T-helper 1 cell (primary cell): ENCODE measurements at places on chromosomes 13 and 19.

DNA sequence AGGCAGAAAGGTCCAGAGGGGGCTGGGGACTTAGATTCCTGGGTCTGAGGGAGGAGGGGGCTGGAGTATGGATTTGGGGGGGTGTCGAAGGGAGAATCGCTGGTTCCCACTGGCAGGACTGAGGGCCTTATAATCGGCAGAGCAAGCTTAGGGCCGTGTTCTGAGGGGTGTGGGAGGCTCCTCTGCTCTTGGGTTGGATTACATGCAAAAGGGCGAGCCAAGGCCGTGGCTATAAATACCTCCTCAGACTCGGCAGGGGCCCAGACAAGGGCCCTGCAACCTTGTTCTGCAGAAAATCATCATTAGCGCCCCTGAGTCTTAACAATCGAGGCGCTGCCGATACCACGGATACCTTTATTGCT lies 707 bp upstream of the MAMSTR start:
- DNase-seq: no peak

DNA sequence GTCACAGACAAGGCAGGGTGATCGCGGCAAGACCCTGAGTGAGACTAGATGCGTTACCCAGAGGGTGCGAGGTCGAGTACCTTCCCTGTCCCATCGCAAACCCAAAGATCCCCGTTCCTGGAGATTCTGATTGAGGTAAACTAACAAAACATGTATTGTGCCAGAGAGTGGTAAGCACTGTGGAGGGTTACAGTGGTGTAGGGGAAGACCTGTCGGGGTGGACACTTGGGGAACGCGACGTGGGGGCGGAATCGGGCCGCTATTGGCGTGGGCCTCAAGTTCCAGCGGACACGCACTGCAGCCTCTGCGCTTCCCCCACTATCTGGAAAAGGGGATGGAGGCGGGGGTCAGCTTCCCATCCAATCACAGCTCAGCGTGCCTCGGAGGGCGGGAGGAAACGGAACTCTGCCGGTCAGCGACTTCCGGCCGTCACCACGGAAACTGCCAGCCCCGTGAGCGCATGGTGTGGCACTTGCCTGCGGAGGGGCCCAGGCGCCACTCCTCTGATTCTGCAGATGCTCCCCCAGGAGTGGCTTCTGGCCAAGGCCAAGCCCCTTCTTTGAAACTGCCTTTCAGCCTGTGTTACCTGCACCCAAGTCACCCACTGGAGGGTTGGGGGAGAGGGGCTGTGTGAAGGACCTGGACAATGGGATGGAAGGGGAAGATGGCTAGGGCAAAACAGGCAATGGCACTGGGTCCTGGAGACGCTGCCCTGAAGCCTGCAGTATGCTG lies 1.0 kb upstream of the UBE2M start:
- DNase-seq: no peak

DNA sequence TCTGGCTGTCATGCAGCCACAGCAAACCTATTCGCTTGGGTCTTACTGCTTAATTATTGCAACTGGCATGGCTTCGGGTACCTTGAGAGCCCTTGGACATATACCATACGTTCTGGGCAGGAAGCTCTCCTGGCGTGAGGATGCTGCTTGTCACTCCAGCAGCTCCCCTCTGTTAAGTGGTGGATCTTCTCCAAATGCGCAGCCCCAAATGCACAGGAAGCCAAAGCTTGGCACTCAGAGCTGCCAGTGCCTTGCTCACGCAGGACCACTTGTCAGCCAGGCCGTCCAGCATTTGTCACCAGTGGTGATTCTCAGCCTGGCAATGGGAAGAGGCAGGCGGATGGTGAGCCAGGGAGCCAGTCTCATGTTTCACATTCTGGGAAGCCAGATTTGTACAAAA lies 158.6 kb downstream of the KATNAL1 start:
- no peak for DNase-seq

GRCh38 chr19:52196256-52196967 lies 6.6 kb downstream of the PPP2R1A start:
- DNase-seq: no peak

DNA sequence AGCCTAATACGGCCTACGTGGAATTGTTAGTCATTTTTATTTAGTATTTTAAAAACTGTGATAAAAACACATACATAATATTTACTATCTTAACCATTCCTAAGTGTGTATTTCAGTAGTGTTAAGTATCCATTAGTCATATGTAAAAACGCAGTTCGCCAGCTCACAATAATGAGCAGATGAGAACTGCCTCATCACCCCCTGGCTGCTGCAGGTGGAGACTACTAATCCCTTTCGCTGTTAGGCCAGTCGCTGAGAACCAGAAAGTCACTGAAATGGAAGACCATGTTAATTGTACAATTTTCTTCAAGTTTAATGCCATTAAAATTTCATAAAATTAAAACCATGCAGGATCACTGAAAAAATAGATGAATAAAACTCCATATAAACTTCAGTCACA lies 1.6 kb downstream of the ESD start:
- DNase-seq: no peak

GRCh38 chr19:3668331-3669081 lies 31.8 kb downstream of the PIP5K1C start:
- DNase-seq: no peak

DNA sequence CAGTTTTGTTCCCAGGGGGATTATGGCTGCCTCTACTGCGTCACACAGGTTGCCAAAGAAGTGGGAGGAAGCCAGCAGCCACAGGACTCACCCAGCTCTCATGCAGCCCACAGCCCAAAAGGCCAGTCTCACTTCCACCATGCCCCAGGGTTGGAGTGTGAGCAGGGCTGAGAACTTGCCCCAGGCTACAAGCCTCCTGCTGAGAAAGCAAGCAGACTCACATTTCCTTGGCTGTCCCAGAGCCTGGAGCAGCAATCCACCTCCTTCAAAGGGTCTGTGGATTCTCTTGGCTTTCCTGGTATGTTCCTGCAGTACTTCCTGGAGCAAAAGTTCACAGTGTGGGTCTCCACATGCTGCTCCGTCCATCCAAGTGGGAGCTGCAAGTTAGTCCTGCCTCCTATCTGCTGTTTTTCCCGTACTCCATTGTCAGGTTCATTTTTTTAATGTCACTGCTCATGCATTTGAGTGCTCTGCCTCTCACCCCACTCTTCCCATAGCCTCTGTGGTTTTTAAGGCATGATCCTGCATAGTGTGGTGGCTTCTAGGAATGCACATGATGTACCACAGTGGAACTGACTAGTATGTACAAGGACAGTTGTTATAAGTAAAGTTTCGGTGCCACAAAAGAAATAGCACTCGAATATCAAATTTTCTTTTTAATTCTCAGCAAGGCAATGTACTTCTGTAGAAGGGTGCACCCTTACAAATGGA lies 56.2 kb upstream of the ARHGEF7 start:
- no peak for DNase-seq

DNA sequence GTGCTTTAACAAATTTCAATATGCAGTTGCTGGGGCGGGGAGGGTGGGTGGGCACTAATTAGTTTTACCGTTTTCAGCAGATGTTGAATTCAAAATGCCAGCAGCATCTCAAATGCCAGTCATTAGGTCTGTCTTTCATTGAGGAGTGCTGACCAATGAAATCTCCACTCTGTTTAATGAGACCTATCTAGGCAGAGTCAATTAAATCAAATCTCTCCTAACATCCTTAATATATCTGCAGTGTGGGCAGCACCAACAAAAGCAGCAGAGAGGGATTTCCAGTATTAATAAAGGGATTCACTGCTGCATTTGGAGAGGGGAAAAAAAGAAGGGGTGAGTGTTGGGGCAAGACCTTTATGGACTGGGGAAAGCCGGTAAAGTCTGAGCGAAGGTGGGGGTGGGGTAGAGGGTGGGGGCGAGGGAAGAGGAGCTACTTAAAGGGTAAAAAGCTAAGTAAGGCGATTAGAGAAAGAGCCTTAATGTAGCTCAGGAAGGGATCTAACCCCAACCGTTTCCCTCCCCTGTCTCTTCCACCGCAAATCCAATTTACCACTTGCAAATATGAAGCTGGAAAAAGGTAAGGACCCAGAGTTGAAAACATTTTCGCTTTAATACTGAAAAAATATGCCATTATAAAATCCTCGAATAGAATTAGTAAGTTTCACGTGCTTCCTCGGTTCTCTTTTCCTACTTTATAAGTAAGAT lies 4.5 kb downstream of the SLITRK1 start:
- DNase-seq: no peak

DNA sequence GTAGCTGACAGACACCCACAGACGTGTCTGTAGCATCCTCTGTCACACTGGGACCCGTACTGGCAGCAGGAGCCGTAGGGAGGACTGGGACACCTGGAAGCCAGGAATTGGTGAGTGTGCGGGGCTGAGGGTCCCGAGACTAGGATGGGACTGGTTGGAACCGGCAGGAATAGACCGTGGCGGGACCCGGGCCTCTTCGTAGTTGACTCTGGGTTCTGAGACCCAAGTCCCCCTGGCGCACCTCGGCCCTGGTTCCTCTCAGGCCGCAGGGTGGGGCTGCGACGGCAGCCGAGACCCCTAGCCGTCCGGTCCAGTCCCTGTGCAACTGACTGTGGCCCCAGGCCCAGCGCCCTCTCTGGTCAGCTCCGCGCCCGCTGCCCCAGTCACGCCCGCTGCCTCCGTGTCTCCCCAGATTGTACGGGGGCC lies 64.7 kb downstream of the ZNF823 start:
- DNase-seq: no peak

- DNase-seq: no peak
Measured at GRCh38 chr13:26861941-26862340, 101.4 kb upstream of the GPR12 start.

DNA sequence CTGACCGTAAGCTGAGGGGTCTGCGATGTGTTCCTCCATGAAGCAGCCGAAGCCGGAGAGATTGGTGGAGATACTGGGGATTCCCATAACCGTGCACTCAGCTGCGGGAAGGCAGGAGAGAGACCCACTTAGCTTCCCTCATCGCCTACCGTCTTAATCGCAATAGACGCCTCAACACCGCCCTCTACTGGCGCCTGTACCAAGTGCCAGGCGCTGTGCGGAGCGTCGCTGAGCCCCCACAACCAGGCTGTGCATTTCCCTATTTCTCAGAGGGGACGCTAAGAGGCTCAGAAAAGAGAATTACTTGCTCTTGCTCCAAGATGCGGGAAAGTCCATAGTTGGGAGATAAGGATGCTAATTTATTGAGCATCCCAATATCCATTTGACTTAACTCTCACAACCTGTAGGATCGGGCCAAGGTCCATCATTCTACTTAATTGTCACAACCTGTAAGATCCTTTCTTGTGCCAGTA lies 5.8 kb downstream of the FTL start:
- peak; percentile 73 for DNase-seq

DNA sequence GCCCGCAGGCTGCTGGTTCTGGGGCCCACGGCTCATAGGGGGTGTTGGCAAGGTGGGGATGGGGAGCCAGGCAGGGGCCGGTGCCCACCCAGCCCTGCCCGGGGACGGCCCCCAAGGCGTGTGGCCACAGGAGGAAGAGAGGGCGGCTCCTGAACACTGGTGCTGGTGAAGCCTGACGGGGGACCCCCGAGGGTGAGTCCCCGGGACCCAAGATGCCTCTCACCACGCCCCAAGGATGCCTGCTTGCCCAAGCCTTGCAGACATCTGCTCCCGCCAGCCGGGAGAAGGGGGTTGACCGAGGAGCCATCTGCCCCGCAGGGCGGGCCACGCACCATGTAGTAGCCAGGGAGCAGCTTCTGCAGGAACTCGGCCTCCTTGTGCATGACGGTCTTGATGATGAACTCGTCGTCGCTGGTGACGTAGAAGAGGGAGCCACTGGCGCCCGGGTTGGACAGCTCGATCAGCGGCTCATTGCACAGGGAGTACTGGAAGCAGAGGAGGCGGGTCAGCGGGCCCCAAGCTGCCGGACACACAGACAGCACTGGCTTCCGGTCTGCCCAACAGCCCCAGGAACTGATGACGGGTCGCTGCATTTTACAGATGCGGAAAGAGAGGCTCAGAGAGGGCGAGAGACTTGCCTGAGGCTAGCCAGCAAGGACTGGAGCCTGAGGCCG lies 29.6 kb upstream of the CACTIN start:
- DNase-seq: no peak

DNA sequence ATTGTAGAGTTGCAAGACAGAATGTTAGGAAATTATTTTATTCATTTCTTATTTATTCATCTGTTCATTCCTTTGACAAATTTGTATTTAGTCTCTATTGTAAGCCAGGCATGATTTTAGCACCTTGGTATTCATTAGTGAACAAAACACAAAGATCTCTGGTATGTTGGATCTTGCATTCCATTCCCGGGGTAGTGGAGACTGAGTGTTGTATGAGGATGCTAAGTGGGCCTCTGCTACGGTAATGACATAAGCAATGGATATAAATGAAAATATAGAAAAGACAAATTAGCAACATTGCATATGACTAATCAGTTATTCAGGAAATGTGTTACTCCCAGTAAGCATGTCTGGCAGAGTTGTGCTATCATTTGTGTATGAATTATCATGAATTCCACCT lies 449.3 kb downstream of the PCDH17 start:
- no peak for DNase-seq

DNA sequence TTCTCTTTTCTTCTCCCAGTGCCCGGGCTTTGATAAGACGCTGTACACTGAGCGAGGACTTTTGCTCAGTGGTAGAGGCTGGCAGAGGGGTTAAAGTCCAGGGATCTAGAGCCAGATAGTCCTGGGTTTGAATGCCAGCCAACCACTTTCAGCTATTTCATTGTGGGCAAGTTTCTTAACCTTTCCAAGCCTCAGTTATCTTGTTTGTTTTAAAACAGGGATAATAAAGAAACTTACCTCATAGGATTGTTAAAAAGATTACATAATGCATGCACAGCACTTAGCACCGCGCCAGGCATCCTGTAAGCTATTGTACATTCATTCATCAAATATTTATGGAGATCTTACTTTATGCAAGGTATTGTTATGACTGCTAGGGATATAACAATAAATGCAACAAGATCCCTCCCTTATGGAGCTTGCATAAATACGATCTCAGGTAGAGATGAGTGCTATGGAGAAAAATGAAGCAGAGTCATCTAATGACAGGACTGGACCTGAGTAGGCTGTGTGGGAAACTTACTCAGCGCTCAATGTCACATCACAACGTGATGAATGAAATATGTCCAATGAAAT lies 70.8 kb downstream of the LNX2 start:
- no peak for DNase-seq

DNA sequence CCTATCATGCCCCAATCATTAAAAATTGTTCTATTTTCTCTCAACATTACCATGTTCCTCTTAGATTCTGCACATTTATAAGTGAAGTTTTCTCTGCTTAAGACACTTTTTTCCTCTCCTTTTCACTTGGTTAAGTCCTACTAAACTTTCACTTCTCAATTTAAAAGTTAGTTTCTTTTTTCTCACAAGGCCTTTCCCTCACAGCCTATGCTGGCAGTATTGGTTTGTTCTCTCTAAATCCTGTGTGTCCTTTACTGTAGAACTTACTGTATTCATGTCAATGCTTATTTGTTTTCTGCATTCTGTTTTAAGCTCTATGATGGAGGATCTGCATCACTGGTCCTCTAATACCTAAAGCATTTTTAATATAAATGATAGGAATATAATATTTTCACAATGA lies 2816.6 kb downstream of the PCDH9 start:
- no peak for DNase-seq

DNA sequence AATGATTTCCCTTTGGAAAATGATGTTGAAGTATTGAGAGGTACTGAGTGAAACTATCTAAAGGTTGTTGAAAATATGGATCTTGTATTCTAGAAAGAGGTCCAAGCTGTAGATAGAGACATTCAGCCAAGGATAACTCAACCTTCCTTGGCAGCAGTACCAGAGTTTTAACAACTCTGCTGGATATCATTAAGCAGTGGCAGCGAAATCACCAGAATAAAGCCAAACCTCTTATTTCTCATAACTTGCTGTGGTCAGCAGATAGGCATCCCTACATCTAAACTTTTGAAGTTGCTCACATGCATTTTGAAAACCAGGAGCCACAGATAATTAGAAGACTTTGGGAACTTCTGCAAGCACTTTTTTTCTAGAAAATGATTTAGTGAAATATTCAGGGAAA lies 559.8 kb downstream of the IRS2 start:
- no peak for DNase-seq
